ENCODE measurements at places on chromosomes 2 and 18.

GRCh38 chr2:176085120-176085788, 1.5 kb upstream of the EVX2 start:
- peak; percentile 71 for DNase-seq

- no peak for DNase-seq
Observed at GRCh38 chr18:58520969-58521368, 107.9 kb downstream of the ALPK2 start.

- no peak for DNase-seq
Observed at GRCh38 chr2:8612734-8613179, 69.1 kb upstream of the ID2 start.

- no peak for DNase-seq
Observed at GRCh38 chr2:205424326-205424725, 258.0 kb upstream of the NRP2 start.

- DNase-seq = no peak
Observed at GRCh38 chr18:48908916-48909315, 41.8 kb downstream of the SMAD7 start.

GRCh38 chr2:202918860-202919259, 6.8 kb downstream of the CARF start:
- DNase-seq = no peak

DNA sequence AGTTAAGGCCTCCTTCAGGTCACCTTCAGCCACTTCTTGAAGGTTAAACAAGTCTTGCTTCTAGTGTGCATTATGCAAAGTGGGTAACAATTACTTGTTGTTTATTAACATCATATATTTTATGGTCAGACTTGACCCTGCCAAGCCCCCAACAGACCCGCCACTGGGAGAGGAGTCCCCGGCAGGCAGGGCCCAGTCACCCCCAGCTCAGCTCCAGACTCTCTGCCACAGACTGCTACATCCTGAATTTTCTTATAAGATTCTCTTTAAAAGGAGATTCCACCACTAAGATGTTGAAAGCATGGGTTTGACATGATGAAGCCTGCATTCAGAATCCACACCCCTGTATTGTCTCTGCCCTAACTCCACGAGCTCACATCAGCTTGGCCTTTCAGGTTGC, 174.3 kb upstream of the ARL4C start:
- no peak for DNase-seq

- DNase-seq = no peak
Observed at GRCh38 chr18:24790347-24790746, 329.9 kb downstream of the HRH4 start.

GRCh38 chr2:143433251-143433650, 304.0 kb downstream of the ARHGAP15 start:
- DNase-seq = no peak

GRCh38 chr2:233384015-233384414, 29.7 kb downstream of the DGKD start:
- no peak for DNase-seq

DNA sequence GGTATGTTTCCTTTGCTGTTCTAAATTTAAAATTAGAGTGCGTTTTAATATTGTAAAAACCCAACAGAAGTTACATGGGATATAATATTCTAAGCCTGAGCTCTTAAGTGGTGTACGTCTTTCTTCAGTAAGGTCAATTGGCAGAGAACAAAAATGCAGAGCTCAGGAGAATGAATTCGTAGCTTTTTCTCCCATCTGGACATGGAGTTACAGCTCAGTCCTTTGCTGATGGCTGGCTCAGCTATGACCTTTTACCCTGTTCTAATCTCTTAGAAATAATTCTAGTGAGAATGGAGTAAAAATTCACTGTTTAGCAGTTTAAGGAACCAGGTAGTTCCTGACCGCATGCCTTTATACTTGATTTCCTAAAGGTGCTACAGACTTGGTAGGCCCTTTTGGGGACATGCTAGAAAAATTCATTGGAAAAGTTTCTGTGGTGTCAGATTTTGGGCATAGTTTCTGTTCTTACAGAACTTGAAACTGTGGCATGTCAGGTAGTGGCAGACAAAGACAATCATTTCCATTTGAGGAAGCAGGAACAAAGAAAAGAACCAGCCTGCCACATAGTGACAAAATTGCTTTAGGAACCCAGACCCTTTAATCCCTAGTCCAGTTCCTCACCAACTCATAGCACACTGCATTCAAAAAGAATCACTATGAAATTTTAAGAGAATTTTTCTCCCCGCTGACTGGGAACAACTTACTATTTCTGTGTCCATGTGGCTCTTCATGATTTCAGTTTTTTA, 566.8 kb upstream of the ZNF804A start:
- DNase-seq = no peak

GRCh38 chr2:204114295-204115136, 178.0 kb downstream of the ICOS start:
- no peak for DNase-seq

- no peak for DNase-seq
Observed at GRCh38 chr18:53909668-53910067, 314.8 kb downstream of the MBD2 start.

DNA sequence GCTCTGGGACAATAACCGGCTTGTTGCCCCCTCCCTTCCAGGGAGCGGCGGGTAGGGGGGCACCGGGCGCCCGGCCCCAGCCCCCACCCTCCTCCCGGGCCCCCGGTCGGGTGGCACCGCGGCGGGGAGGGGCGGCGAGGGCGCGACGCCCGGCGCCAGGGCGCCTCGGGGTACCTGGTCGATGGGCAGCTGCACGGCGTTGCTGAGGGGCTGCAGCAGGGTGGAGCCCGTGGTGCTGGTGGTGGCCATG, 193 bp downstream of the MBOAT2 start:
- DNase-seq = peak; percentile 52

- no peak for DNase-seq
Observed at GRCh38 chr2:240725266-240725665, 33.6 kb downstream of the AQP12A start.

GRCh38 chr2:85959826-85960225, 71.0 kb upstream of the ST3GAL5 start:
- no peak for DNase-seq

- peak; percentile 38 for DNase-seq
Observed at GRCh38 chr2:101831351-101831865, 133.9 kb downstream of the MAP4K4 start.

DNA sequence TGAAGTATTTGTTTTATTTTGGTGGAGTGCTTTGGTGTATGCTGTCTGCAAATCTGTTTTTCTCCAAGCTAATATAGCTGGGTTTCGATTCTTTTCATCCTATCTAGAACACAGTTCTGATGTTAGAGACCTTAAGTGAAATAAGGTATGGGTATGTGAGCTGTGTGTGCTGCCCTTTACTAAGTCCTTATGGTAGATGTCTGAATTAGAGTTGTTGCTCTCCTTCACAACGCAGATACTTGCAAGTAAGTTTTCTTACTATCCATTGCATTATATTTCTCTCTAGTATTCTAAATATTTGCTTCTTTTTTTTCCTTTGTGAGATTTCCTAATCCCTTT, 38.6 kb downstream of the AGFG1 start:
- DNase-seq = no peak

GRCh38 chr2:120930864-120931263, 195.2 kb downstream of the GLI2 start:
- no peak for DNase-seq

DNA sequence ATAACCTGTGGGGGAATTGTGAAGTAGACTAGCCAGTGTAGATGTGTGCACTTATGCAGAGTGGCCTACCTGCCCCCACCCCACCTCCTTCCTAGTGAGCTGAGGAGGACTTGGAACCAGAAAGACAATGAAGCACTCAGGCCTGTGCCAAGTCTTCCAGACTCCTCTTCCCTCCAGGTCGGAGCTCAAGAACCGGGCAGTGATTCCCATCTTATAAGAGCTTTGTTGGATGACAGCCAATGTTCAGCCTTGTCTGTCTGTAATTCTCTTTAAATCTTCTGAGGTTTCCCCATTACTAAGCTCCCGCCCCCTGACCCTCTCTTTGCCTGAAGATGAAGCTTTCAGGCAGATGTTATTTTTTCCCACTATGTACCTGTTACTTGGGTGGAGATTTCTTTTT, 121.0 kb downstream of the SMAD2 start:
- DNase-seq = no peak

GRCh38 chr2:104430852-104431251, 423.1 kb upstream of the POU3F3 start:
- no peak for DNase-seq

DNA sequence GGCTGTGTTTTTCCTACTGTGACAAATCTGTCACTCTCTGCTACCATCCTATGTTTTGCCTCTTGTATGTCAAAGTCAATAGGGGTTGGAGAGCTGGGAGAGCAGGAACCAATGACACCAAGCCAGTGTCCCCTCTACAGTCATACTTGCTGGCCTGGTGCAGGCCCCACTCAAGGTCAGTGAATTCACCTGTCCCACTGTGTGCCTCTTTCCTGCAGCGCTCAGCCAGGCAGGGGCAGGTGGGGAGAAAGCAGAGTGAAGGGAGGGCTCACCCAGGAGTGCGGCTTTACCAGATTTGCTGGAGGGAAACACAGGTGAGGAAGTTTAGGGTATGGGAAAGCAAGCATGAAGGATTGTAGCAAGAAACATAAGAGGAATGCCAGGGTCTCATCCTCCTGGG, 114.5 kb downstream of the GYPC start:
- DNase-seq = no peak

DNA sequence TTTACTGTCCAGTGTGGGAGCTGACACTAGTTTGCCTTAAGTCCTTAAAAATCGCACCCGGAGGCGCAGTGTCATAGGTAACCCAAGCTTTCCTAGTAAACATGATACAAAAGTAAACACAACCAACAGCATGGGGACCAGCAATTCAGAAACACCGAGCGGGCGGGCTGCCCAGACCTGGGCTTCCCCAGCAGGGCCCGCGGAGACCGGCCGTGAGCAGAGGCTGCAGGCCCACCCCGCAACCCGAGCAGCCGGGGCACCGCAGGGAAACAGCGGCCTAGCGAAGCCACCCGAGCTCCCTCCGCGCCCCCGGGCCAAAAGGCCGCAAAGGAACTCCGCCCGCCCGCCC, 296 bp downstream of the TTC21B start:
- DNase-seq = no peak

GRCh38 chr18:54263904-54264336, 5.4 kb upstream of the POLI start:
- no peak for DNase-seq

DNA sequence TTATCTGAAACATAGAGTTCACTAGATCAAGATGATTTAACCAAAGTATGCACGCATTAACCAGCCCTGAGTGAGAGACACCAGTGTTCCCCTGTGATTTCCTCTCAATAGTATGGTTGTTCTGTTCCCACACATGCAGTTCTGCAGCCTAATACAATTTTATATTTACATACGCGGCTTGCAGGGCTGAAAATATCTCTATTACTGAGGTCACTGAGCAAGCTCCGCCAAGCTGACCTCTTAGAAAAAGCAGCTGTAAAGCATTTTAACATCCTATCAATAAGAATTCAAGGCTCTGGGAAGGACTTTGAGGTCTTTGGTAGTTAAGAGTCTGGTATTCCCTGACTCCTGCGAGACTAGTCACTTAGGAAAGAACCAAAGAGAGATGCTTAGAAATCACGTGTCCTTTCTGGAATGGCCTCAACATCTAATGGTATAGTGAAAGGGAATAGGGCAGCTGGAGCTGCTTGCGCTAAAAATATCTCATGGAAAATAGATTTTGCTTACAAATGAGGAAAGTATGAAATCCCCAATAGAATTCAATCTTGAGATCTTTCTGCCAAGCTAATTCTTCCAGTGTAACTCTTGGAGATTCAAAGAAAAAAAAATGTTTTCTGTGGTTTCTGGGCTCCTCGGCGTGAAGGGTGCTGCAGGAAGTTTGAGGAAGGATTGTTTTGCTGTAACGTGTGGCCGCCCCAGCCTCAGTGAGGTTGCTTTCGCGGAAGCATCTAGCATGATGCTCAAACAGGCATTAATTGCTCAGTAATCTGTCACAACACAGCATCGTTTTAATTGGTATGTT, 59.2 kb downstream of the DOCK10 start:
- DNase-seq = no peak

GRCh38 chr2:10008809-10009176, 34.6 kb upstream of the KLF11 start:
- no peak for DNase-seq

DNA sequence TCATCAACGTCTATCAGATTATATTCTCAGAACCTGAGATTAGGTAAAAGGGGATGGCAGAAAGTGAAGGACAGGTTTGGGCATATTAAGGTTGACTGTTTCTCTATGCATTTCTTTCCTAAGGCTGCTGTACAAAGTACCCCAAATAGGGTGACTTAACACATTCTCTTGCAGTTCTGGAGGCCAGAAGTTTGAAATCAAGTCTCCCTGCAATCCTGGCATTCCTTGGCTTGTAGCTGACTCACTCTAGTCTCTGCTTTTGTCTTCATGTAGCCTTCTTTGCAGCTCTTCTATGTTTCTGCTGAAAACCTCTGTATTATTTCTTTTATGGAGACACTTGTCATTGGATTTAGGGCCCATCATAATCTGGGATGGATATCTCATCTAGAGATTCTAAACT, 364.3 kb downstream of the PLCL1 start:
- no peak for DNase-seq

DNA sequence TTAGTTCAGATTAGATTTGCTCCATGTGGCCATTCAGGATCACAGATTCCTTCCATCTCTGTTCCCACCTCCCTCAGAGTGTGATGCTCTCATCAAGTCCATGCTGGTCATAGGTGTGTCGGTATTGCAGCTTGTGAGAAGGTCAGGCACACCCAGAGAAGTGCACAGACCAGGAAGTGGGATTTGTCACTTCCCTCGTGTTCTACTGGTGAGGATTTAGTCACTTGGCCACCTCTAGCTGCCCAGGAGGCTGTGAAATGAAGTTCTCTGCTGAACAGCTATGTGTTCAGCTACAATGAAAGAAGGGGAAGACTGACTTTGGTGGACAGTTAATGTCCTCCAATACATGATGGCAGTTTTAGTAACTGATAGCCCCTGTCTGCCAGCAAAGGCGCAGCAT, 3.5 kb upstream of the LANCL1 start:
- DNase-seq = no peak

DNA sequence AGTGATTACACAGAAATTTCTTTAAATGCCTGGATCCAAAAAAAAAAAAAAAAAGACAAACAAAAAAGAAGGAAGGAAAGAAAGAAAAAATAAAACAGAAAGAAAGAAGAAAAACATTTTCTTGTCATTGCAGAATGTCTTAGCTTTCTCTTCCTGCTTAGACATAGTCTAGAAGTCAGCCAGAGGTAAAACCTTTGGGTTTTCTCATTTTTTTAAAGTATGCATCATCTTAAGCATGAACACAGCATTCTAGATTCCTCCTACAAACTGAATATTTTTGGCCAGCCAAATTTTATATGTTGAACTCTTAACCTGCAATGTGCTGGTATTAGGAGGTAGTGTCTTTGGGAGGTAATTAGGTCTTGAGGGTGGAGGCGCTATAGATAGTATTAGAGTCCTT, 243.9 kb downstream of the TRIB2 start:
- no peak for DNase-seq

- DNase-seq = peak; percentile 37
Observed at GRCh38 chr18:48955830-48956261, 5.1 kb upstream of the SMAD7 start.

- DNase-seq = no peak
Observed at GRCh38 chr2:77922567-77922966, 400.4 kb upstream of the LRRTM4 start.
